PC-9 (cell line): ENCODE measurements at places on chromosomes 6 and 20.

DNA sequence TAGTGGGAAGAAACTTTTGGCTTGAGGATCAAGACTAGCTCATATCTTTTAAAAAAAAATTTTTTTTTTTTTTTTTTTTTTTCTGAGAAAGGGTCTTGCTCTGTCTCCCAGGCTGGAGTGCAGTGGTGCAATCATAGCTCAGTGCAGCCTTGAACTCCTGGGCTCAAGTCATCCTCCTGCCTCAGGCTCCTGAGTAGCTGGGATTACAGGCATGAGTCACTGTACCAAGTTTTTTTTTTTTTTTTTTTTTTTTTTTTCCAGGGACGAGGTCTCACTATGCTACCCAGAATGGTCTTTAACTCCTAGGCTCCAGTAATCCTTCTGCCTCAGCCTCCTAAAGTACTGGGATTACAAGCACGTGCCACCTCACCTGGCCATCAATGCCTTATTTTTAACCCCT is 27.9 kb downstream of the GCLC start:
- peak; percentile 26 for DNase-seq

DNA sequence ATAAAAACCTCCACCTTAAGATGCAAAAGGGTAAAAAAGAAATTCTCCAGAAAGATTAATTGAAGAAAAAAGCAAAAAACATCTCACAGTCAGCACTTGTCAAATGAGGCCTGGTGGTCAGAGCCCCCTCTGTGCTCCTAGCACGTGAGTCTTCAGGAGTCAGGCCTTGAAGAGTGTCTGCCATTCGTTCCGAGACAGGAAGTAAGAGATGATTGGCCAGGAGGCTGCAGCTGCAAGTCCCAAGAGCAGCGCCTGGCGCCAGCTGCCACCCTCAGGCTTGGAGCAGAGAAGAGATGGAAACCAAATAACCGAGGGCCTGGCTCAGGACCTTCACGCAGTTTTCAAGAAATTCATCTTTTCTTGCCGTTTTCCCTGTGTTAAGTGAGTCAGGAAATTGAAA is 65.0 kb downstream of the FAM120B start:
- DNase-seq = no peak

- peak; percentile 80 for DNase-seq
Observed at GRCh38 chr20:50992733-50993457, 30.0 kb downstream of the KCNG1 start.

- no peak for DNase-seq
Observed at GRCh38 chr20:44395461-44396340, 40.2 kb downstream of the HNF4A start.

DNA sequence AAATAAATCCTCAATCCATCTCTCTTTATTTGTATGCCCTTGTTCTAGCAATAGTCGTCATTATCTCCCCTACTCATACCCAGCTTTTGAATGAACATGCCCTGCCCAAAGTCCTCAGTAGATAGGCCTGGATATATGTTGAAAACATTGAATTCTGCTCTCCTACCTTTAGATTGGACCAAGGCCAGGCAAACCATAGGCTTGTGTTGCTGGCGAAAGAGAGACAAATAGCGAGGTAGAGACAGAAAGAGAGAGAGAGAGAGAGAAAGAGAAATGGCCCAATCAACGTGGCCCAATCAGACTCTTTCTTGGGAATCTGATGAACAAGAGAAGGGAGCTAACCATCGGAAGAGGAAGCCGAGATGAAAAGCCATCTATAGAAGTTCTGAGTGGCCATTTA is 45.2 kb downstream of the NEDD9 start:
- no peak for DNase-seq

DNA sequence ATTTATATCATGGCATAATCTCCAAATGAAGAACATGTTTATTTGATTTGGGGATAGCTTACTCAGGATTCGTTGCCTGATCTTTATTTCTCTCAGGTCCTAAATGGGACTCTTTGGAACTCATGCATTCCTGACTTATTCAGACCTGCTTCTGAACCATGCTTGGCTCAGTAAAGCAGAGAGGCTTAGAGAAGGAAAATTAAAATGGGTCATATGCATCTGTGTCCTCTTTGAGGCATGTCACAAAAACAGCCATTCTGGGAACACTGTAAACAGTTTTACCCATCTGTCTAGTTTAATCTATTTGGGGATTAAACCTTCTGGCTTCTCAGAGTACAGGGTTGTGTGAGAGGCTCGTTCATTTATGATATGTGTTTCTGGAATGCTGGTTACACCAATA is 1017.3 kb downstream of the KIF16B start:
- no peak for DNase-seq

DNA sequence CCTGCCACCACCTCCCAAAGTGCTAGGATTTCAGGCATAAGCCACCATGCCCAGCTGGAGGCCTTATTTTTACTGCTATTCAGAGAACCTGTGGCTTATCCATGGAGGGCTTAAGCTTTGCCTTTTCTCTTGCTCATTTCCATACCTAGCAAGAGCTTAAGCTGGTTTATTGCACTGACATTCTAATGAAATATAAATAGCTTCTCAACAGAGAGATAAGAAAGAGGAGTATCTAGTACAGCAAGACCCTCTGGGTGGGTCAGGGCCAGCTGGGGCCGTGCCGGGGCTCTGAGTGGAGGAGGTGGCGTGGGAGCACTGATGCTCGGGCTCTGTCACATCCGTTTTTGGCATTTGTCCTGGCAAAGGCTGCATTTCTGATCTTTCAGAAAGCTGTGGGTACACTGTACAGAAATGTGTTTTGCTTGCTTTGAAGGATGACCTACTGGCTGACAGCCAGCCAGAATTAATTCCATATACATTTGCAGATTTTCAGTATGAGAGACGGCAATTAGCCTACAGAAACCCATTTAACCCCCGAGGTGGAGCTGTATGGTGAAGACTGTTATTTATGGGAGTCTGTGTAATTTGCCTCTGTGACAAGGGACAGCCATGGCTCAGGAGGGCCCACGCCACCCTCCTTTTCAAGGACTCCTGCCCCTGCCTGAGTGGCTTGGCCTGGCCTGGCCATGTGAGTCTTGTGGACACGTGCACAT is 181.6 kb upstream of the AKAP12 start:
- no peak for DNase-seq

- peak; percentile 46 for DNase-seq
Observed at GRCh38 chr6:158803733-158804143, 15.4 kb downstream of the EZR start.

DNA sequence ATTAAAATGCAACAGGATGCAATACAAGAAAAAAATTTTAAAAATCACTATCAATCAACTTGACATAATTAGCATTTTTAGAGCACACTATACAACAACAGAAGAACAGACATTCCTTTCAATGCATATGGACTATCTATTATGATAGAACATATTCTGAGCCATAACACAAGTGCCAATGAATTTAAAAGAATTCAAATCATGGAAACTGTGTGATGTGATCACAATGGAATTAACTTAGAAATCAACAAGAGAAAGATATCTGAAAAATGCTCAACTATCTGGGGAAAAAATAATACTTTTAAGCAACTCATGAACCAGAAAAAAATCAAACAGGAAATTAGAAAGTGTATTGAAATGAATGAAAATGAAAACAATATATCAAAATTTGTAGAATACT is 106.3 kb downstream of the ADTRP start:
- DNase-seq = no peak

- no peak for DNase-seq
Observed at GRCh38 chr6:127717384-127717783, 140.4 kb downstream of the C6orf58 start.

GRCh38 chr6:119147101-119148053 is 68.9 kb upstream of the FAM184A start:
- DNase-seq = peak; percentile 78

DNA sequence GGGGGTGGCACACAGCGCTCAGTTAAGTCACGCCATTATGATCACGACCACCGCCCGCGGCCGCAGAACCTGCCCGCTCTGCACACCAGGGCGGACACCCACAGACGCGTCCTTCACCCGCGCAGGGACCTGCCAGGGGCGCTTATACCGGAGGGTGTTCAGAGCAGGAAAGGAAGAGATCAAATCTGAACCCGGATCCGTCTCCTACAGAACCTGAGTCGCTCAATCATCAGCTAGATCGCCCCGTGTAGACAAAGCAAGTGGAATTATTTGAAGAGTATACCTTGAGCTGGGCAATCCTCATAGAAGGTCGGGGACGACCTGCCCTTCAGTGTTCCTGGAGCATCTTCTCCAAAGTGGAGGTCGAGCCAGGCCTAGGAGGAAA is 14.4 kb upstream of the ZNF217 start:
- no peak for DNase-seq

- no peak for DNase-seq
Observed at GRCh38 chr6:47298475-47298874, 11.2 kb downstream of the TNFRSF21 start.

GRCh38 chr6:78251931-78252330 is 599.1 kb downstream of the MEI4 start:
- DNase-seq = no peak

DNA sequence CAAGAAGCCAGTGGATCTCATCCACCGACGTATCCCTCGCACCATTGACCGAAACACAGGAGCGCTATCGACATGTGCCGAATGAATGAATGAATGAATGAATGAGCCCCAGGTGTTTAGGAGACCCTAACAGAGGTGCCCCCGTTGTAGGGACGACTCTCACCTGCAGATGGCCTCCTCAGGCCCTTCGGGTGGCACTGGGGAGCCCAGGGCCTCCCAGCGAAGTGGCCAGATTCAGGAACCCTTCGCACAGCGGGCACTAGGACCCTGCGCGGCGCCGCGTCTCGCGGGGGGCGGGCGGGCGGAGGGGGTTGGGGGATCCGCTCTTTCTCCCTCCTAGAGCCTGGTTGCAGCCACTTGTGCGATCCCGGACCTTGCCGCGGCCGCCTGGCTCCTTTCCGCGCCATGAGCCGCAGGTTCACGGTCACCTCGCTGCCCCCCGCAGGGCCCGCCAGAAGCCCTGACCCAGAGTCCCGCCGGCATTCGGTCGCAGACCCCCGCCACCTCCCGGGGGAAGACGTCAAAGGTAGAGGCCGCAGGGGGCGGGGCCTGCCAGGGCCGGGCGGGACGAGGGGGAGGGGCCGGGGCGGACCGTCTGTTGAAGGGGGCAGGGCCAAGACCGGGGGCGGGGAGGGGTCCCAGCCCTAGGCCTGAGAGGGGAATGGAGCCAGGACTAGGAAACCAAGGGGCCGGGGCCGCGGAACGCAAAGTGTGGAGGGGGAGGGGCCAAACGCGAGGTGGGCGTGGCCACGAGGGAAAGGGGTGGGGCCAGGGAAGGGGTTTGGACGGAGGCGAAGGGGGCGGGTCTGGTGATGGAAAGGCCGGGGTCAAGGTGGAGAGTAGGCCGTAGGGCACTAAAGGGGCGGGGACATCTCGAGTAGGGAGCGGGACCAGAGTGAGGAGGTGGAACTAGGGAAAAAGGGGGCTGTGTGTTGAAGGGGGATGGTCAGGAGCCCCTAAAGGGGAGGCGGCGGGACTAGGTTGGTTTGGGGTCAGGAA is 7.4 kb upstream of the SLC12A5 start:
- DNase-seq = peak; percentile 63

- DNase-seq = no peak
Observed at GRCh38 chr6:72650081-72650745, 28.3 kb downstream of the KCNQ5 start.

- no peak for DNase-seq
Observed at GRCh38 chr6:120526576-120526975, 807.7 kb downstream of the TBC1D32 start.

DNA sequence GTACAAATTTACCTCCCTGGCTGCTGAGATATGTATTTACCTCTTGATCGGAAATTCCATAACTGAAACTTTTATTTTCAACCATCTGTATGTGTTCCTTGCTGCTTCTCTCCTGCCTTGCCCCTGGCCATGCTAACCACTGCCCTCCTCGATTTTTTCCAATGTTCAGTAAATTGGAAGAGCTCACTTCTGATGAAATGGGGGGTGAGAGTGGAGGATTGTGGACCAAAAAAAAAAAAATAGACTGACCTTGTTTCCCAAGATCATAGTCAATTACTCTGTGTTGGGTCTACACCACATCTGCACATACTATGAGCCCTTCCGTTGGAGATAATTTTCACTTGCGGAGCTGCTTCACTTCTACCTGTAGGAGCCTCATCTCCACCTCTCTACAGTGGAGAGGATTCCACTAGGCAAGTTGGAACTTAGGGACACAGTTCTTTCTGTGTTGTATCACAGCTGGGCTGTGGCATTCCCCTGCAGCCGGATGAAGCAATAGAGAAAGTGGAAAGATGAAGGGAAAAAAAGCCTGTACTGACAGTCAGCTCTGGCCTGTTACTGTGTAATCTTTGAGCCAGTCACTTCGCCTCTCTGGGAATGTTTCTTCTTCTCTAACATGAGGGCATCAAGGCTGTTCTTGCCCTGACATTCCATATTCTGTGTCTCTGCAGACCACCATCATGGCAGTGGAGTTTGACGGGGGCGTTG is 1.6 kb downstream of the PSMB9 start:
- DNase-seq = no peak

DNA sequence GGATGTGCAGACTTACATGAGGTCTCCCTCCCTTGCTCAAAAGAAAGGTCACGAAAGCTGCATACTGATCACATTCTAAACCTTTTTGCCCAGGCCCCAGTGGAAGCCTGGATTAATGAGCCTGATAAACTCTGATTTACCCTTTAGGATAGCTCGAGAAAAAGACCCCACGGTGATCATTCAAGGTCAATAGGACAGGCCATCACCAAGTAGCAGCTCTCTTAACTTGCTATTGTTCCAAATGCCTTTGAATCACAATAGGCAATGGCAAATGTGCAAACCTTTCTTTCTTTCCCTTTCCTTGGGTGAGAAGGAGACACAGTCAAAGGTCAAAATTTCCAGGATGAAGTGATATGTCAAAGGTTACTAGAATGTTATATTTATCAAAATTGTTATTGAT is 327.3 kb downstream of the HDGFL1 start:
- DNase-seq = no peak

DNA sequence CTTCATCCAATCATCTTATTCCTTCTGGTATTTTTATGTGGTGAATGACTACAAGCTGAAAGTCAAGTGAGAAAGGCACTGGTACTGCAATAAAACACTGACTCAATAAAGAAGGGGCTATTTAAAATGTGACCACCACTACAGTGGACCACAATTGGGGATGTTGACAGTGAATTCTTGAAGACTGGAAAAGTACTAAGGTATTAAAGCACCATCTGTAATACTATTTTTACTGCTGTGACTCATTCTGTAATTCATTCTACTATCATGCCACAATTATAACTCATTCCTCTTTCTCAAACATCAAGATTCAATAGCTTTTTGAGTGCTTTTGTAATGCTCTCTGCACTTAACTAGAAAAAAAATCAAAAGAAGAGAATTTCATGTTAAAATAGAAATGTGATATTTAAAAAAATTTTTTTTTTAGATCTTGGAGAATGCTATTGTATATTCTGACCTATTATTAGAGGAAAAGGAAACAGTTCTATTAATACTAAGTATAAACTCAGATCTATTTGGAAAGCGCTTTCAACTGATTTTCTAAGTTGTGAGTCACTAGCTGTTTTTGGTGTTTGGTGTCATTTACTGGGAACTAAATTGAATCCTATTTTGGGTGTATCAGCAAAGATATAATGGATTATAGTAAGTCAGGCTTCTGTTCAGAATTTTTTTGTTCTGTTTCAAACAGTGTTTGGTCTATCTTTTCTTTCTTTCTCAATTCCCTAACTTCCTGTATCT is 104.7 kb upstream of the TMEM170B start:
- DNase-seq = no peak
